ENCODE measurements at places on chromosomes 6 and 20.

GRCh38 chr20:33789109-33789857, 21.9 kb upstream of the CHMP4B start:
- peak; percentile 84 for DNase-seq

GRCh38 chr20:33883164-33883563, 72.0 kb downstream of the CHMP4B start:
- DNase-seq, result no peak

- no peak for DNase-seq
Observed at GRCh38 chr6:163702736-163703135, 288.2 kb downstream of the QKI start.

- peak; percentile 16 for DNase-seq
Observed at GRCh38 chr6:145309842-145310535, 425.3 kb downstream of the EPM2A start.

DNA sequence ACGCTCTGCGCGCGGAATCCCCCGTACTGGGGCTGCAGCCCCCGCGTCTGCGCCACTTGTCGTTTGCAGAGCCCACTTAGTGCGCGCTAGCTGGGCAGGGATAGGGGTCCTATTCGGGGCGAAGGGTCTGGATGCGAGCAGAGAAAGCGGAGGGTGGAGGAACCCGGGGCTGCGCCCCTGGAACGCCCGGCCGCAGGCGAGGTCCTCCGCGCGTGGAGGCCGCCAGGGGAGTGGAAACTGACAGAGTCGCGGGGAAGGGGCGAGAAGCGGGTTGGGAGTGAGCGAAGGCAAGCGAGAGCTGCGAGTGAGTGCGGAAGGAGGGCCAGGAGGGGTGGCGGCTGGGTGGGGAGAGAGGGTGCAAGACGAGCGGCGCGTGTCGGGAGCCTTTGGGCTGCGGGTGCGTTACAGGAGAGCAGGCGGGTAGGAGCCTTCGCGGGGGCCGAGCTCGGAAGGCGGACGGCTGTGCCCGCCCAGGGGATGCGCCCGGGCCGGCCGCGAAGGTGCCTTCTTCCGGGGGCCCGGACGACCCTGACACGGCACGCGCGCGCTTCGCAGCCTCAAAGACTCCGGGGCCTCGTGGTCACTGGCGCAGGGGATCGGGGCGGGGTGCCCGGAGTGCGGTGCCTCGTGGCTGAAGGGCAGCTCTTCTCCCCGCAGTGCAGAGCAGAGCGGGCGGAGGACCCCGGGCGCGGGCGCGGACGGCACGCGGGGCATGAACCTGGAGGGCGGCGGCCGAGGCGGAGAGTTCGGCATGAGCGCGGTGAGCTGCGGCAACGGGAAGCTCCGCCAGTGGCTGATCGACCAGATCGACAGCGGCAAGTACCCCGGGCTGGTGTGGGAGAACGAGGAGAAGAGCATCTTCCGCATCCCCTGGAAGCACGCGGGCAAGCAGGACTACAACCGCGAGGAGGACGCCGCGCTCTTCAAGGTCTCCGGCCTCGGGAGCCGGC, 1.2 kb downstream of the IRF4 start:
- no peak for DNase-seq

GRCh38 chr6:121305957-121306607, 28.2 kb downstream of the TBC1D32 start:
- no peak for DNase-seq

GRCh38 chr20:41340327-41341055, at the start of gene LPIN3:
Gene LPIN3 (plus strand): TSS chr20:41340821. CDS start chr20:41345804, 4,983 bp downstream.
- DNase-seq, result peak; percentile 84

DNA sequence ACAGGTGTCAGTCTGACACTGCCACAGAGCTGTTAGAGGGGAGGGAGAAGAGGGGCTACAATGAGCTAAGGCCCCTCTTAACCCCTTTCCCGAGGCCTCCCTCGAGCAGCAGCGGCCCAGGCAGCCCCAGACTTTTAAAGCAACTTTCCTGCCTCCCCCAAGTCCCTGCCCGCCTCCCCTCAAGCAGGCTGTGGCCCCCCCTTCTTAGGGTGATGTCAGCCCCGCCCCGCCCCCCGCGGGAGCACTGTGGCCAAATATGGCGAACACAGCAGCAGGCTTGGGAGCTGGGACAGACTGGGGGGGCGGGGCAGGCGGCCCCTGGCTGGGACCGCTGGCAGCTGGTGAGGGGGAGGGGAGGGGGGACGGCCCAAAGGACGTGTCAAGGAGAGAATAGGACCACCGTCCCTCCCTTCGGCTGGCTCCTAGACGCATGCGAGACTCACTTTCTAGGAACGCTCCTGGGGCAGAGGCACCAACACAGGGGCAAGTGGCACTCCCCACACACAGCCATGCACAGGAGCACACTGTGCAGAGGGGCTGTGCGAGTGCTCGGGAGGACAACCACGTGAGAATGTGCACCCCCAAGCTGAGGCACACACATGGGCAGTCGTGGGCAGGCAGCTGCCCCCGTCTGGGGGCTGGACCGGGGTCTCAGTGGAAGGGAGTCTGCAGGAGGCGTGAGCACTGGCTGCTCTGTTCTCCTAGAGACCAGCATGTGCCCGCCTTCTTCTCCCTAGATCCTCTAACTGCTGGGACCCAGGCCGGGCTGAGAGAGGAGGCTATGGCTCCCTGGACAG, 6.7 kb downstream of the TEAD3 start:
- no peak for DNase-seq

DNA sequence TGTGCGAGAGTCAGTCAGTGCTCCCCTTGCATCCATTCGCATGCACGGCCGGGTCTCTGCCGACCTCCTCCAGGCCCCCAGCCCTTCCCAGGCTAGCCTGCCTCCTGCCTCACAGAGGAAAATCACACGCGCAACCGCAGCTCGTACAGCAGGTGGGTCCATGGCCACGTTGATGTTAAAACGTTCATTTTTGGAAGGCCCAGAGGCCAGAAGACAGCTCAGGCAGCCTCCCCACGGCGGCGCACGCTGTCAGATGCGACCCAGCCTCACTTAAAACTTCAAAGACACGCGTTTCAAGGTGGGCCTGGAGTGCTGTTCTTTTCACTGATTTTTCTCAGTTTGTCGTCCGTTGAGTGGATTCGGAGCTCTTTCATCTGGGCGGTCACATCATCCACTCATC, 276.5 kb downstream of the SMOC2 start:
- DNase-seq, result no peak

GRCh38 chr6:113182370-113183141, 674.6 kb upstream of the MARCKS start:
- peak; percentile 69 for DNase-seq

DNA sequence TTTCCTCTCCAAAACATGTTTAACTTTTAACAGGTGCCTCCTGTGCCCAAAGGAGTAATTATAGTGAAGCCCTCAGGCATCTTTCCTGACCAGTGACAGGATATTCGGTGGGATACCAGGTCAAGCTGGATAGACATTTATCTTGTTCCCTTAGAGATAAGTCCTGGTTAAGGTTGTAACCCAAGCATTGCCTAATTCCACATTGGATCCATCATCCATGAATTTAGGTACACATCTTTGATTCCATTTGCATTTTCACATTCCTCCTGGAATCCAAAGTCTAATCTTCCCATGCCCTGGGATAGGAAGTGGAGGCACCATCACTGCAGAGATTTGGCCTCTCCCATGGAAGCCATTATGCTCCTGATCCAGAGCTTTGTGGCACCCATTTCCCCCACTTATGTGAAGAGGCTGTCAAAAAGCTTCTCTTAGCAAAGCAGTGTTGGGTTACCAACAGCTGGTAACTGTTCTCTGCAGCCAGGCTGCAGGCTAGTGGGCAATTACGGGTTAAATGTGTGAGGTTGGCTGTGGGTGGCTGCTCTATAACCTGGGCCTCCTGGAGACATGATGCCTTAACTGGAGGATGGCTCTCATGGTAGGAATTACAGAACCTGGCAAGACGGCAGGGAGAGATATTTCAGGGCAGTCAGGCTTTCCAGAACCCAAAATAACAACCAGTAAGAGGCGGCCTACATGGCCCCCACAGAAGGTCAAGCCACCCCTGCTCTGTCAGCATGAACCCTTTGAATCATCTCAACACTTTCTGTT, 96.9 kb upstream of the VGLL2 start:
- DNase-seq, result no peak

GRCh38 chr6:1230689-1231605, 81.0 kb upstream of the FOXQ1 start:
- DNase-seq, result no peak

- no peak for DNase-seq
Observed at GRCh38 chr20:38870733-38871559, 55.3 kb upstream of the FAM83D start.

- DNase-seq, result no peak
Observed at GRCh38 chr6:93468291-93468690, 48.9 kb upstream of the EPHA7 start.

GRCh38 chr6:127023001-127023778, 95.3 kb upstream of the RSPO3 start:
- no peak for DNase-seq

DNA sequence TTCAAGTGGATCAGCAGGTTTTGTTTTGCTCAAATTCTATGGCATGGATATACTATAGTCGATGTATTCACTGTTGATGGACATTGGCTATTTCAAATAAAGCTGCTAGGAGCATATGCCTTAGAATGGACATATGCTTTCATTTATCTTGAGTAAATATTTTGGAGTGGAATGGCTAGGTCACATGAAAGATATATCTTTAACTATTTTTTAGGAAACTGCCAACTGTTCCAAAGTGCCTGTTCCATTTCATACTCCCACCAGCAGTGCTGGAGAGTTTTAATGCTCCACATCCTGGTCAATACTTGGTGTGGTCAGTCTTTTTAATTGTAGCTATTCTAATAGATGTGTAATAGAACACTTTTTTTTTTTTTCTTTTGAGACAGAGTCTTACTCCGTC, 81.1 kb upstream of the PIM1 start:
- peak; percentile 38 for DNase-seq

- DNase-seq, result no peak
Observed at GRCh38 chr6:125962900-125963497, 6.4 kb downstream of the HINT3 start.

GRCh38 chr6:66628917-66629316, 921.9 kb upstream of the EYS start:
- no peak for DNase-seq

DNA sequence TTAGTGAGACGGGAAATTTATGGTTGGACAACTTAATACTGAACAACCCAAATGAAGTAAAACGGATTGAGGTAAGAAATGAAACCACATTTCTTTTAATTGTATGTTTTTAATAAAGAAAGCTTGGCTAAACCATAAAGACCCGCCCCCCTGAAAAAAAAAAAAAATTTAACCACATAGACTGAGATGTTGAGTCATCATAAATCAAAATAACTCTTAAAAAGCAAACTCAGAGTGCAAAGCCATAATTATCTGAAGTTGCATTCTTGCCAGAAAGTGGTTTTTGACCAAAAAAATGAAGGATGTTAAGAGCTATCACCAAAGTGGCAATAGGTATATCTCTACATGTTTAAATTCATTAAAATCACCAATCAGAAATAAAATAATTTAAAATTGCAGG, 101.8 kb upstream of the COL21A1 start:
- no peak for DNase-seq

DNA sequence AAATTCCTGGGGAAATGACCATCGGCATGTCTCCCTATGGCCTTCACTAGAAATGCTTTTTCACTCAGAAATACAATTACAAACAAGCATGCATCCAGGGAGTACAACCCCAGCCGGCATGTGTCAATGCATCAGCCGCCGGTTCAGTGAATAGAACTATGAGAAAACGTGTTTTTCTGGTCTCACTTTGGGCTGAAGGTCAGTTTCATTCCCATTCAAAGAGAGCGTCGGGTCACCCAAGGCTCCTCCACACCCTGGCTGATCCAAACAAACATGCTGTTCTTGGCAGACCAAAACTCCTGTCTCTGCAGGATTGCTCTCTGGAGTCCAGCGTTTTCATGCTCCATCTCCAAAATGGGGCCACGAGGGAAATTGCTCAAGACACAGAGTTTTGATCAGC, 35.5 kb upstream of the NXT1 start:
- DNase-seq, result no peak

GRCh38 chr20:47196091-47197081, 160.1 kb downstream of the ZMYND8 start:
- peak; percentile 39 for DNase-seq

GRCh38 chr6:46961711-46962110, 40.0 kb upstream of the ADGRF5 start:
- no peak for DNase-seq

DNA sequence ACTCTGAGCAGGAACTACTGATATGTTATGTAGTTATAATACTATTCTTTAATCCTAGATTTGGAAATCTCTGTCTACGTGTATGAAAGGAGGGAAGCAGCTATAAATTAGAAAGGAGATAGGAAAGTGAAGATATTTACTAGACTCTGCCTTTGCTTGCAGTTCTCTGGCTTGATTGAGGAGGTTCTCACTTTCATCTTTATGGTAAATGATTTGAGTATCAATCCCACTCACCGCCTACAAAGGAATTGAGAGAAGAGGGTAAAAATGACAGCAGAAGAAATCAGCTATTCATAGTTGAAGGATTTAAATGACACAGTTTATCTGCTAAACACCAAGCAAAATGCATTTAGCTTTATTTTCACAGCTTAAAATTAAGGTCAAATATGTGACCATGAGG, 67.3 kb downstream of the FAM229B start:
- DNase-seq, result no peak

- DNase-seq, result no peak
Observed at GRCh38 chr6:38078671-38079070, 259.1 kb downstream of the ZFAND3 start.

- DNase-seq, result no peak
Observed at GRCh38 chr6:10112871-10113549, 301.9 kb downstream of the TFAP2A start.

GRCh38 chr6:35718911-35719381, 17.9 kb upstream of the ARMC12 start:
- no peak for DNase-seq

GRCh38 chr20:2285613-2286012, 10.2 kb upstream of the TGM3 start:
- DNase-seq, result no peak

GRCh38 chr6:135423649-135424128, 73.9 kb downstream of the AHI1 start:
- DNase-seq, result peak; percentile 20

GRCh38 chr20:58762120-58762519, 69.5 kb downstream of the NPEPL1 start:
- no peak for DNase-seq

DNA sequence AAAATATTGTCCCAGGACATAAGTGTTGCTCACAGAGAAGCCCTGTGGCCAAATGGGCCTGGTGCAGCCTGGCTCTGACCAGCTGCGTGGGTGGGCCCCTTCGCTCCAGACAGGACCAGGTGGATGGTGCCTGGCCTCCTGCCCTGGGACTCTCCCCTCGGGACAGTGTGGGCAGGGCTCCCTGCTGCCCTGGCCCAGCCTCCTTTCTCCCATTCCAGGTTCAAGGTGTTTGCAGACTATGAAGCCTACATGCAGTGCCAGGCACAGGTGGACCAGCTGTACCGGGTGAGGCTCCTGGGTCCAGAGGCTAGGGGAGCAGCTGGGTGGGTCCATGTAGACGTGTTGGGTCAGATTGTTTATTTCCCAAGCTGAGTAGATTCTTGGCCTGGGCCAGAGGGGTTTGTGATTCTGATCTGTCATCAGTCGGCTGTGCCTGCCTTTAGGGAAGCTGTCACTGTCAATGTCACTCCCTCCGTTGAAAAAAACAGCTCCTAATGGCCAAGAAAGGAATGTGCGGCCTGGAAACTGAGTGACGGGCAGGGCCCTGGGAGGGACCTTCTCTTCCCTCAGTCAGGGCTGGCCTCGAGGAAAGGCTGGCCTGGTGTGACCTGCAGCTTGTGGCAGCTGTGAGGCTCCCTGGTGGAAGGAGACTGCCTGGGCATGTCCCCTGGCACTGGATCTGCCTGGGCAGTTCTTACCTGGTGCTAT, 47.7 kb downstream of the PYGB start:
- DNase-seq, result no peak

GRCh38 chr20:35709259-35709658, 10.1 kb downstream of the ROMO1 start:
- DNase-seq, result no peak
